ENCODE measurements at places on chromosomes 5 and 9.

- no peak for DNase-seq
Measured at GRCh38 chr5:134459491-134459890, 47.8 kb upstream of the CDKN2AIPNL start.

DNA sequence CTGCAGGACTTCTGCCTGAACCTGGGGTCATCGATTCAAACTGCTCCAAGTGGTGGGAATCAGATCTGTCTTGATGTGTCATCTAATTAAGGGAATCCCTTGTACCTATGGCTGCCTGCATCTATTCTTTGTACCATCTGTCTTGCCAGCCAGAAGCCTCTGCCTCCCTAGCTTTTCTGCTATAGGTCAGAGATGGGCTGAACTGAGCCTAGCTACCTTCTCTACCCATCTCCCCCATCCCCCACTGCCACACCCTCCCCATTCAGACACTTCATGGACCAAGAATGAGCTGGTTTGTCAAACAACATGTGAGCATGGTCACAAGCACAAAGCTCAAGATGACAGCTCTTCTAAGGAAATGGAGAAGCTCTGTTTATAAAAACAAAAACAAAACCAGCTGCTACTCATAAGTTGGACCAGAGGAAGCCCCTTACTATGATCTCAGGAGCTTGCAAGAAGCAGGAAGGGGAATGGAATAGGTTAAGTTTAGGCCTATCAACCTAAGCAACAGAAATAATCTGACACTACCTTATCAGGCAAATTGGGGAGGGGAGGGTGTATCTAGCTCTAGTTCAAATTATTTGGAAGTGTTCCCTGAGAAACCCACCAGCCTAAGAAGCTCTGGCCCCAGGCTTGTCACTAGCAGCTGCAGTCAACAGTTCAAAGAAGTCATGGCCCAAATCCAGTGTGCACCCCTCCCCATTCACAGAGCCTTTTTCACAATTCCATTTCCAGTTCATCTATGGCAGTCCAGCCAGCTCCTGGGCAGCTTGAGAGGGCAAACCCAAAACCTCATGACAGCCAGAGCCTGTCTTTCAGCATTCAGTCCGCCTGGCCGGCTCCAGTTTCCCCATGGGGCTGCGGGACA, 29.9 kb downstream of the SKP1 start:
- no peak for DNase-seq

DNA sequence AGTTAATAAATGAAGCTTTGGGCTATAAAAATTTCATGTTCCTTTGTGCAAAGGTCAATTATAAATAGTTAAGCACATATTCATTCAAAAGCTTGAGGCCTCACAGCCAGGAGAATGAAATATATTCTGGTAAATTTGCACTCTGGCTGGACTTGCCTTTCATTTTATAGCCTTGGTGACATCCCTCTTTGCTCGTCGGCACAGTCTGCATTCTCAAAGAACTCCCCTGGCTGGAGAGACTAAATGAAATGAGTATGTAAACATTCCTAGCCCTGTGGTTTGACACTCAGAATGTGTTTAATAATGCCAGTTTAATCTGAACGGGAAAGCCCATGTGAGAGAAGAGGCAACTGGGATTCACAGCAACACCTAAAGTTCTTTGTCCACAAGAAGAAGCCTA, 285.6 kb downstream of the BRINP1 start:
- no peak for DNase-seq

DNA sequence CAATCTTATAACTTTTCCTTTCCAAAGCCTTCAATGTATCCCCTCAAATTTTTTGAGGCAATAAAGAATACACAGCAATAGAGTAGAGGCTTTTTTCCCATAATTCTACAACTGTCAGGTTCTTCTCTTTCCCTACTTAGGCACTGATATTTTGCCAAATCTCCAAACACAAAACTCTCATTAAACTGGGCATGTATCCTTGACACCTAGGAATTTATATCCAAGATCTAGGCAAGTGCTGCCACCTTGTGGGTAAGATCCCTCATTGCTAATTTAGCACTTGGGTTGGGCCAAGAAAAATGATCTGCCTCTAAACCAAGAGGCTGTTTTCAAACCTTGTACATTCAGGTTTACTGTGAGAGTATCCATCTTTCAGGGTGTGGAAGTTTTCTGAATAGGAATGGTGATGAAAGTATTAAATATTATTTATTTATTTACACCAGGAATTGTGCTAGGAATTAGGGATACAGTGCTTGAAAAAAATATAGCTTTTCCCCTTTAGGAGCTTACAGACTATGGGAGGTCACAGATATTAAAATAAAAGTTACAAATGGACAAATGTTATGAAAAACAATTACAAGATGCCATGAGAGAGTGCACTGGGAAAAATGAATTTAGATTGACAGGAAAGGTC, 17.6 kb downstream of the TSTD2 start:
- peak; percentile 45 for DNase-seq

GRCh38 chr5:66596636-66597182, 516 bp downstream of the MAST4 start:
- DNase-seq: no peak

GRCh38 chr5:94192658-94193391, 425.6 kb downstream of the KIAA0825 start:
- DNase-seq: no peak

DNA sequence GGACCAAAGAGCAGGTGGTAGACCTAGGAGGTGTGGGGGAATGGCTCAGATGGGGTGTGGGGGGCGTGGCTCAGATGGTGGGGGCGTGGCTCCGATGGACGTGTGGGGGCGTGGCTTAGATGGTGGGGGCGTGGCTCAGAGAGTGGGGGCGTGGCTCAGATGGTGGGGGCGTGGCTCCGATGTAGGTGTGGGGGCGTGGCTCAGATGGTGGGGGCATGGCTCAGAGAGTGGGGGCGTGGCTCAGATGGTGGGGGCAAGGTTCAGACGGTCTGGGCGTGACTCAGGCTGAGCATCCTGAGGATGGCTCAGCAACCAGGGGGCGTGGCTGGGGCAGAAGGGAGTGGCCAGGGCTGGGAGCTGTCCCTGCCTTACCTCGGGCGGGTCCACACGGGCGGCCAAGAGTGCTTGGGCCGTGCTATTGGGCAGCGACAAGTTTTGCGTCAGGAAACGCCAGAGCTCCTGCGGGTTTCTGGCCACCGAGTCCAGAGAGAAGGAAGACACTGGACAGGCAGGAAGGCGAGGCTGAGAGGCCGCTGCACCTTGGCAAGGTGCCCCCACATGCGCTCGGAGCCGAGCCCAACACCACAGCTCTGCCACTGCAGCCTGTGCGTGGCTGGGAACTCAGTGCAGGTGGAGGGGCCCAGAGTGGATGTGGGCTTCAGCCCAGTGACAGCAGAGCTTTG, 5.9 kb downstream of the ABCA2 start:
- DNase-seq: no peak

DNA sequence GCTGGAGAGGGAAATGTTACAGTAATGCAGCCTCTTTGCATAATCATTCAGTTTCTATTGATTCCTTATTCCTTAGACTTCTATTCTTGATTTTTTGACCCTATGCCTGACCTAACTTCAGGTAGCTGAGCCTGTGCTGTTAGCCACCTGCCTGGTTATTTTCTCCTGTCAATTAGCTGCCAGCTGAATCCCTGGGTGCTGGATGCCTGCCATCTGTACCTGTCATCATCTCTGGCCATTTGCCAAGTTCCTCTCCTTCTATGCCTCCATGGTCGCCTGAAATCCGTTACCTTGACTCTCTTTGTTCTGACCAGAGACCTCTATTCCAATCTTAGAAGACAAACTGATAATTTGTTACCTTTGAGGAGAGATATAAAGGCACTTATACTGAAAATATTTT, 178.3 kb downstream of the CAVIN4 start:
- no peak for DNase-seq

- DNase-seq: no peak
Measured at GRCh38 chr9:32426278-32426939, 42.0 kb downstream of the ACO1 start.

GRCh38 chr9:91036826-91037510, 235.3 kb downstream of the SYK start:
- peak; percentile 32 for DNase-seq

Data from memory B cell (primary cell).